ENCODE measurements at places on chromosomes 2 and 18. TPM values are rescaled to one million over a fixed set of nuclear protein-coding genes. Genes with fewer than 3 reads are reported as not detected.

RAPGEF4 gene
- 0.78 TPM for total RNA-seq

UGT1A8 gene
- total RNA-seq = not detected

ANKRD30B gene
- total RNA-seq = not detected

TMEM17 gene
- total RNA-seq = 1.2 TPM

DNER gene
- 3.7 TPM for total RNA-seq

IL1B gene
- not detected for total RNA-seq

SIX3 gene
- 6.6 TPM for total RNA-seq

NEUROD1 gene
- 0.11 TPM for total RNA-seq

RMC1 gene
- 15.6 TPM for total RNA-seq

RAB17 gene
- total RNA-seq = 140 TPM

IL1R2 gene
- total RNA-seq = not detected

NLRC4 gene
- not detected for total RNA-seq

OSGEPL1 gene
- 16.7 TPM for total RNA-seq

MAP3K2 gene
- total RNA-seq = 26.9 TPM

DTNA gene
- total RNA-seq = 16.9 TPM

C2orf42 gene
- total RNA-seq = 13.1 TPM

LDLRAD4 gene
- total RNA-seq = 6.2 TPM

COL3A1 gene
- 0.76 TPM for total RNA-seq

ALK gene
- total RNA-seq = 0.11 TPM
